ENCODE measurements at places on chromosomes 12 and 14.

DNA sequence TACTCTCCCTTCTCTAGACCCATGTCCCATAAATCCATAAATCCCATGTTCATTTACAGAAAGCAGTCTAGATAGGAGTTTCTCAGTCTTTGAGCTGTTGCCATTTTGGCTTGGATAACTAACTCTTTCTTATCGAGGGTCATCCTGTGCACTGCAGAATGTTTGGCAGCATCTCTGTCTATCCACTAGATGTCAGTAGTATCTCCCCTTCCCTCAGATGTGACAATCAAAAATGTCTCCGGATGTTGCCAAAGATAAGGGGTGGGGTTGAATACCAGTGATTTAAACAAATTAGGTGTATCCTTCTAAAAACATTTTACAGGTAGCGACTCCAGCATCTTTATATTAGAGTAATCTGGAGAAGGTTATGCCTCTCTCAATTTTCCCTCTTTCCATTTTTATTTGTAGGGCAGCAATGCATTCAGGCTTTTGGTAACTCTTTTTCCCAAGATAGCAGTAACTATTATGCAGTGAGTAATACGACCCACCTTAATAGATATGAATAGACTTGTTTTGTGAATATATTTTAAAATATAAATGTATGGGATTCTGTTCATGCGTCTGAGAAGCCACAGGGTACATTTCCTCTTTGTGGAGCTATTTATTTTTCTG, 100.7 kb downstream of the LRRK2 start:
- no peak for DNase-seq

- no peak for DNase-seq
Observed at GRCh38 chr12:100553936-100554335, 19.5 kb upstream of the GAS2L3 start.

GRCh38 chr12:53253298-53253697, 14.8 kb upstream of the ESPL1 start:
- DNase-seq, result no peak

GRCh38 chr12:101777485-101777884, 38.2 kb upstream of the SYCP3 start:
- no peak for DNase-seq

- DNase-seq, result no peak
Observed at GRCh38 chr14:97280526-97280925, 483.3 kb downstream of the VRK1 start.

DNA sequence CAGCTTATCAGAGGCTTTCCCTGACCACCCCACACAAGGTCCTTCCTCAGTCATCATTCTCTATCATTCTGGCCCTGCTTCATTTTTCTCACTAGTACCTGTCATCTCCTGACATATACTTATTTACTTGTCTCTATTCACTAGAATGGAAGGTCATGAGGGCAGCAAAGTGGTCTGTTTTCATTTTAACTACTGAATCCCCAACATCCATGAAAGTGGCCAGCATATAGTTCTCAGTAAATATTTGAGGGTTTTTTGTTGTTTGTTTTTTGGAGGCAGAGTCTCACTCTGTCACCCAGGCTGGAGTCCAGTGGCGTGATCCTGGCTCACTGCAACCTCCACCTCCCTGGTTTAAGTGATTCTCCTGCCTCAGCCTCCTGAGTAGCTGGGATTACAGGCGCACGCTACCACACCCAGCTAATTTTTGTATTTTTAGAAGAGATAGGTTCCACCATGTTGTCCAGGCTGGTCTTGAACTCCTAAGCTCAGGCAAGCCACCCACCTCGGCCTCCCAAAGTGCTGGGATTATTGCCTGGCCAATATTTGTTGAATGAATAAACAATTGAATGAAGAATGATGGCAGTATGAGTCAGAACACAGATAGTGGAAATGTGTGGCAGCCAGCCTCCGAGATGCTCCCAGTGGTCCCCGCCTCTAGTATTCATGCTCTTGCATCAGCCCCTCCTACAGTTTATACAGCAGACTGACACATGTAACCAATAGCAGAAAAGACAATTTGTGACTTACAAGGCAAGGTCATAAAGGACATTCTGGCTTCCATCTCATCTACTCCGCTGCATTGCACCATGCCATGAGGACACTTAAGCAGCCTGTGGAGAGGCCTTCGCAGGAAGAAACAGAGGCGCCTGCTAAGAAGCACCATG, 7.0 kb upstream of the ANO6 start:
- DNase-seq, result no peak

DNA sequence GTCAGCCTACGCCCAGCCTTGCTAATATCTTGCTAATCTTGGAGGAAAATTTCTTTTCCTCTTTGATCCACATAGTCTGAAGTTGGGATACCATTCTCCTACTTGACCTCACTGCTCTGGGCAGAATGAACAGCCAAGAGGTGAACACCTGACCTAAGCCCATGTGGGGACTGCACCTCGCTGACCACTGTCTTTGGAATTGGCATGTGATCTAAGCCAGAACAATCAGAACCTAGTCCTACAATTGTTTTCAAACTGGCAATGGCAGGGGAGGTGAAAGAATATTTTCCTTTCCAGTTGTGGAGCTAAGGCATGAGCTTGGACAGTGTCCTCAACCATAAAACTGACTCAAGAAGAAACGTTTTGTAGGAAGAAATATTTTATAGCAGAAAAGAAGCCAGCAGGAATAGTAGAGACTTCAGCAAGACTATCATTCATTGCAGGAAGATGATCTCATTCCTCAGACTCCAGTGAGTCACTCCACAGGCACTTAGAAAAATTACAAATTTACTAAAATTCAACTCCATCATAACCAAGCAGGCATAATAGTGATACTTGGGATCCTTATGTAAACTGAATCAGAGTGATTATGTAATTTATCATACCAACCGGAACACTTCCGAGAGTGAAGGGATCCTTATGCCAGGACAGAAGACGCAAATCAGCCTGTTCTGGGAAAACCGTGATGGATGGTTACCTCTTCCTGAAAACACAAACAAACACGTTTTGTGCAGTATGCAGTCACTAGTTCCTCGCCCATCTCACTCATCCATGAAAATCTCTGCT, 14.7 kb downstream of the PTPRO start:
- DNase-seq, result no peak

GRCh38 chr14:25909045-25909747, 688.6 kb downstream of the NOVA1 start:
- DNase-seq, result no peak

DNA sequence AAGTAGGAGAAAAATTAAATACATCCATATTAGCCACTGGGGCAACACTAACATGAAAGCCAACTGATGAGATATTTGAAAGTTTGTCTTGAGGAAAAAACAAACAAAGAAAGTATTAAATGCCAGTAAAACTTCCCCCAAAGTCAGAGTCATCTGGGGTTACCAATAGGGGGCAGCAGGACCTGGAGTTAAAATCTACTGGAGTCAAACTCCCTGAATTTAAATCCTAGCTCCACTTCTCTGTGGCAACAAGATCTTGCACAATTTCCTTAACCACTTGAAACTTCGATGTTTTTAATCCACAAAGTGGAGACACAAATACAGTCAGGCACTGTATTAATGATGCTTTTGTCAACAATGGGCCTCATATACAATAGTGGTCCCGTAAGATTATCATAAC, 14.4 kb downstream of the PLEKHG7 start:
- no peak for DNase-seq

DNA sequence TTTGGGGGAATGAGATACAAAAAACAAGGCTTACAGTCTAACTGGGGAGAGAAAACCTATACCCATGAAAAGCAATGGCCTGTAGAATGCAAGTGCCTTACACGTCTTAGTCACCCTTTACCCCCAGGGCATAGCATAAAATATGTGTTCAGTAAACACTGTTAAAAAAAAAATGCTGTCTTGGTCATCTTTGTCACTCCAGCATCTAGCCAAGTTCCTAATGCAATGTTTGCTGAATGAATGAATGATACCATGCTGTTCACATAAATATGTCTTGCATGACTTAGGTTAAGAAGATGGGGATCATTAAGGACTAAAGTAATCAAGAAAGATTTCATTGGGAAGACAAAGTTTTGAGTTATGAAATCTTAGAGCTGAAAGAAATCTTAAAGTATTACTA, 38.5 kb downstream of the PPP2R5E start:
- no peak for DNase-seq

GRCh38 chr12:130989391-130989790, 35.7 kb downstream of the ADGRD1 start:
- no peak for DNase-seq

DNA sequence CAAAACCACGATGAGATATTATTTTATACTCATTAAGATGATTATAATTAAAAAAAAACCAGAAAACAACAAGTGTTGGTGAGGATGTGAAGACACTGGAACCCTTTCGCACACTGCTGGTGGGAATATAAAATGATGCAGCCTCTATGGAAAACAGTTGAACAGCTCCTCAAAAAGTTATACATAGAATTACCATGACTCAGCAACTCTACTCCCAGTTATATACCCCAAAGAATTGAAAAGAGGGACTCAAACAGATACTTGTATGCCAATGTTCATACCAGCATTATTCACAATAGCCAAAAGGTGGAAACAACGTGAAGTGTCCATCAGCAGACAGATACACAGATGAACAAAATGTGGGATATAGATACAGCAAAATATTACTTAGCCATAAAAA, 53.1 kb downstream of the TAOK3 start:
- DNase-seq, result no peak

- no peak for DNase-seq
Observed at GRCh38 chr14:73862480-73862879, 10.8 kb downstream of the PTGR2 start.

DNA sequence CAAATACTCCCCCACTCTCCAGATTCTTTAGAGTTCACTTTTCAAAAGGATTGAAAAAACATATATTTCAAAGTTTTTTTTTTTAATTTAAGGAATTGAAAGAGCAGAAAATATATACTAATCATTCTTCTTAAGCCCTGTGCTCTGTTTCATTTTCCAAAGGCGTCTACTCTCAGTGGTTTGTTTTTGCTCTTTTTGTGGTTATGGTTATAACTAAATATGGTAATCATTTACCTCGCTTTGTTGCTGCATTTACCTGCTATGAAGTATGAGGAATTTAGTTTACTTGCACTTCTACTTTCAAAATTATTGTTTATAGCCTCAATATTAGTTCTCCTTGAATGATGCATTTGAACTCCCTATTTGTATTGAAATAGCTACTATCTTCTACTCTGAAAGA, 55.9 kb upstream of the LRRK2 start:
- no peak for DNase-seq

- no peak for DNase-seq
Observed at GRCh38 chr12:132513070-132513398, 23.1 kb downstream of the FBRSL1 start.

DNA sequence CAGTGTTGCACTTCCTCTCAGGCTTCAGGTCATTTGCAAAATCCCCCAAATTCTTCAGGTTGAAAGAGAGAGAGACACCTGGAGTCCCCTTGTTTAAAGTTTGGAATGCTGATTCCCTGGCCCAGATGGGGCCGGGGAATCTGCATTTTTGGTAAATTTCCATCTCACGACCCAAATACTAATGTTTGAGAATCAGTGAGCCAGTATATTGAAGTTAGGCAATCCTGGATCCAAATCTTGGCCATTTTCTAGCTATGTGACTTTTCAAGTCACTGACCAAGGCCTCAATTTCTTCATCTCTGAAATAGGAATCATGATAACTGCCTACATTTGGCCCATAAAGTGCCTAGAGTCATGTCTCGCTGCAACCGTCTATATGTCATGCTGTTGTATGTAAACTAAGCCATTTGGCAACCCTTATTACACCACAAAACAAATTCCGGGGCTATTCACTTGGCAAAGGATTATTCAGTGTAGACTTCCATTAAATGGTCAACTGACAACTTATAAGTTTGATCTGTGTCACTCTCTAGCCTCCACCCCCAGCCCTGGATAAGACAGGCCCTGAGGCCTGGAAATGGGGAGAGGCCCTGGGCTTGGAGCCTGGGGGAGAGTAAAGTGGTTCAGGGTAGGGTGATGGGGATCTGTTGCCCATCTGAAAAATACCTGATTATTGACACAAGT, 3.7 kb upstream of the ZFP36L1 start:
- DNase-seq, result no peak

- DNase-seq, result no peak
Observed at GRCh38 chr14:94373708-94374107, 14.7 kb downstream of the SERPINA1 start.

DNA sequence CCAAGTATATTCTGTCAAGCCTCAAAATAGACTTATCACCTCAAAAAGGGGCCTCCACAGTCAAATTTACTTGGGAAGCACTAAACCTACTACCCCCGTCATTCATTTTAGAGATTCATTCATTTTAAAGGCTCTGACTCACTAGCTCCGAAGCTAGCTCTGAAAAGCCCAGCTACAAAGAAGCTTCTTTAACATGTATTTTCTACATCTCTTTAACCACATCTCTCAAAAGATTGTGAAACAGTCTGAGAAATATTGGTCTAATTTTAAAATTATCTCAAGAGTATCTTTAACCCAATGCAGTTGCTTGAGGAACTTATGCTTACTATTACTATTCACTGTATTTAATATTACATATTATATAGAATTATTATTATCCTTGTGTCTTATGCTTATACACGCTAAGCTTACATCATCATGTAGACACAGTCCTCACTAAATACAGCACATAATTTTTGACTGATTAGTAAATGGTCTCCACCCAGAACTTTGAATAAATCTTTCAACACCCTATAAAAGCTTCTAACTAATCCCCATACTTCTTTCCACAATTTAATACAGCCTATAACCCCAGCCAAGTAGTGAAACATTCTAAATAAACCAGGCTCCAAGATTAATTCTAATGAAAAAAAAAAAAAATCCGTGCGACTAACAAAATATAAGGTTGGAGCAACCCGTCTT, 7.8 kb downstream of the NT5DC3 start:
- DNase-seq, result no peak

- no peak for DNase-seq
Observed at GRCh38 chr14:101120641-101121507, 217.4 kb upstream of the RTL1 start.

DNA sequence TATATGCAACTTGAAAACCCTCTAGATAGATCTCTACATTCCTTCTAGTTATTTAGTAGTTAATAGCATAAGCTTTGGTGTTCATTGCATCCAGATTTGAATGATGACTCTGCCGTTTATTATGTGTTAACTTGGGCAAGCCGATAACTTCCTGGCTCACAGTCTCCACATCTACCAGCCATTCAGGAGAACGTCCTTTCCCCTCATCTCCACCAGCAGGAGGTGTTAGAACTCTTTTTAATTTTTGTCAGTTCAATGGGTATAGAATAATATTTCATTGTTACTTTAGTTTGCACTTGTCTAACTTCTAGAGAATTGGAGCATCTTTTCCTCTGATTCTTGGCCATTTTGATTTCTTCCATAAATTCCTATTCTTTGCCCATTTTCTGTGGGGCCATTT, 30.0 kb upstream of the WSCD2 start:
- no peak for DNase-seq

DNA sequence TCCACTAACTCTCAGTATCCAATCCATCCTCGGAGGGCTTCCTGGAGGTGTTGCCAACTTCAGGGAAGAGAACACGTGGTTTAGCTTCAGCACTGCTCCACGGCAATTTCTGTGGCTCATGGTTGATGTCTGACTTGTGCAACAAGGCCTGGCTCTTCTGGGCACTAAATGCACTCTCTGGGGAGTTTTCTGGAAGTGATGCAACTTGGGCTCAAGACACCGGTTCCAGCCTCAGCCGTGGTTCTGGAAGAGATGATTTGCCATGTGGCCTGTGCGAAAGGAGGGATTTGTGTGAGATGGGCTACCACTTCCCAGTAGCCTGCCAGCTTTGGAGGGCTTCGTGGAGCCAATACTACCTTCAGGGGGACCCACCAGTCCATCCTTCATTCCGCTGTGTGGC, 118.6 kb upstream of the RTL1 start:
- peak; percentile 49 for DNase-seq

- no peak for DNase-seq
Observed at GRCh38 chr12:64618953-64619590, 8.8 kb downstream of the RASSF3 start.
